ENCODE measurements at places on chromosomes 6 and 20. TPM values are rescaled to one million over a fixed set of nuclear protein-coding genes. Genes with fewer than 3 reads are reported as not detected.

EPHA7 gene
- total RNA-seq: 0.03 TPM

RFX6 gene
- total RNA-seq: not detected

SSTR4 gene
- 0.86 TPM for total RNA-seq

OR2J3 gene
- not detected for total RNA-seq

FAM83B gene
- 0.02 TPM for total RNA-seq

BACH2 gene
- total RNA-seq: 1.2 TPM

TCFL5 gene
- 3.7 TPM for total RNA-seq

FITM2 gene
- total RNA-seq: 10.3 TPM

SLC44A4 gene
- not detected for total RNA-seq

SNX21 gene
- total RNA-seq: 8.7 TPM

COX4I2 gene
- not detected for total RNA-seq

SUMO4 gene
- total RNA-seq: not detected

SAMD10 gene
- 0.05 TPM for total RNA-seq

PAK5 gene
- not detected for total RNA-seq

CYP24A1 gene
- total RNA-seq: 76.0 TPM

LST1 gene
- total RNA-seq: 0.17 TPM

TP53TG5 gene
- total RNA-seq: not detected

NR2E1 gene
- total RNA-seq: 0.05 TPM

MRAP2 gene
- 1.8 TPM for total RNA-seq

CAGE1 gene
- total RNA-seq: not detected

SOX12 gene
- total RNA-seq: 24.5 TPM

SRSF12 gene
- total RNA-seq: 1.2 TPM

CCN2 gene
- 157 TPM for total RNA-seq

PTPRT gene
- total RNA-seq: not detected

NOX3 gene
- not detected for total RNA-seq

GJA10 gene
- not detected for total RNA-seq

ZC2HC1B gene
- total RNA-seq: not detected

PTPRA gene
- 40.6 TPM for total RNA-seq

LY6G5B gene
- 2.7 TPM for total RNA-seq

FILIP1 gene
- total RNA-seq: 0.28 TPM

NT5E gene
- total RNA-seq: 20.5 TPM

SLC32A1 gene
- total RNA-seq: not detected

CST2 gene
- total RNA-seq: 1.1 TPM

TNF gene
- not detected for total RNA-seq

SOBP gene
- 0.60 TPM for total RNA-seq

OTOR gene
- not detected for total RNA-seq

COL11A2 gene
- total RNA-seq: 0.92 TPM

RNF39 gene
- 0.05 TPM for total RNA-seq

CALHM4 gene
- total RNA-seq: not detected

HLA-DMB gene
- 1.7 TPM for total RNA-seq

HLA-DQB2 gene
- not detected for total RNA-seq

SAPCD1 gene
- 3.1 TPM for total RNA-seq
